ENCODE measurements at places on chromosomes 7 and 10.

DNA sequence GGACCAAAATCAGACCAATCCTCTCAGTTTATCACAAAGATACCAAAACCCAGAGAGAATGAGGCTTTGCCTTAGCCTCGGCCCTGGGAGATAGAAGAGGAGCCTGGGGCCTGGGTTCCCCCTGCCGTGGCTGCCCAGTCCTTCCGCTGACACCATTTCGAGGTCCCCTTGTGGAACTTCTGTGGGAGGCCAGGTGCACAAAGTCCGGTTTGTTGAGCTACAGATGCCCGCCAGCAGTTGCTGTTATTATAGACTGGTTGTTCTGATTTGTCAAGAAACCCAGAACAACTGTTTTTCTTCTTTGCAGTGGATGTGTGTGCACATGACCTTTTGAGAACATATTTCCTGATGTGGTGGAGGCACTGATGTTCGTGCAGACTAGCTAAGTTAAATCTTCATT, 47.6 kb downstream of the CUX1 start:
- DNase-seq = no peak

DNA sequence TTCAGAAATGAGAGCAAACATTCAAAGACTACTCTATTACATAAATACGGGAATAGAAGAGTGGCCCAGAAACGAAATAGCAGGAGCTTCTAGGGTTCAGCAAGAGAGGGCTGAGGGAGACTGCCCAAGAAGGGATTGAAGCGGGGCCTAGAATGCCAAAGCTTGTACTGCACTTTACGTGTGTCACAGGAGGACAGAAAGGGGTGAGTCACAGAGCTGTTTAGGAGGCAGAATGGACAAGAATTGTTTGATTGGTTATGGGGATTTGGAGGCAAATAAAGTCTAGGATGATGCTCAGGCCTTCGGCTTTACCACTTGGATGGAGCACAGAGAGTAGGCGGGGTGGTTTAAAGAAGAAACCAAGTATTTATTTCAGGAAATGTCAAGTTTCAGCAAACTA, 11.3 kb upstream of the FXYD4 start:
- DNase-seq = no peak

DNA sequence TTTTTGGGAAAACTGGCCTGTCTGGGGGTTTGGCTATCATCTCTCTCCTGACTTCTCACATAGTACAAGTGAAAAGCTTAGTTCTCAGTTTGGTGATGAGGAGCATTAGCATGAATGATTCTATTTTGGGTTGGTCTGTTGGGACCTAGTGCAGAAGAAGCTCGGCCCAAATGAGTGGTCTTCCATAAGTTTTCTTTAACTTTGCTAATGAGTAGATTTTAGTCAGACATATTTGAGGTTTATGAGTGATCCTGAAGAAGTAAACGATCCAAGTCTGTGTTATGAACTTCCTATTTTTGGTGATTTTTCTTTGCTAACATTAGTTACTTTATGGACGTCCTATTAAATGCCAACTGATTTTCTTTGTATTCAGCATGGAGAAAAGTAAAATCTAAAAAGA, 51.7 kb upstream of the CALD1 start:
- no peak for DNase-seq

GRCh38 chr10:21034241-21034640, 137.1 kb upstream of the NEBL start:
- DNase-seq = no peak

GRCh38 chr10:79246209-79246581, 101.1 kb upstream of the PPIF start:
- DNase-seq = no peak

GRCh38 chr10:45075216-45075615, 74.5 kb downstream of the ZNF22 start:
- DNase-seq = no peak

DNA sequence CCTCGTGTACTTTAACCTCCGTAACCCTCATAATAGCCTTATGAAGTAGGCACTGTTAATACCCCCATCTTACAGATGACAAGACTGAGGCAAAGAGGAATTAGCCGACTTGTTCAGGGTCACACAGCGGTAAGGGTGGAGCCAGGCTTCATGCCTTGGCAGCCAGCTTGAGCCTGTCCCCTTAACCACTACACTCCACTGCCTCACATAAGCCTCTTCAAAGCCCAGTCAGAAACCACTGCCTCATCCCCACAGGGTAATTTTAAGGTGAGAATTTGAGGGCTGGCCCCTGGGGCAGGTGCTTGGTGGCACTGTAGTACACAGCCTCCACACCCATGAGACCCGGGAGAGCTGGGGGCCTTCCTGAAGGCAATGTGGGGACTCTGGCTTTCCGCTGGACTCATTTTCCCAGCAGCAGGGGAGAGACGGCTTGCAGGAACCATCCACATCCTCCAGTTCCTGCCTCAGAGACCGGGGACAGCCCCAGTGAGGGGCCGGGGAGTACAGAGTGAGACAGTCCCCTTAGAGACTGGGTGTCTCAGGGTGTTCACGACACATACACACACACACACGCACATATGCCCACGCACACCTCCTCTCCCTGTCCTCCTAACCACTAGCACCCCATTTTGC, 7.6 kb upstream of the C10orf105 start:
- DNase-seq = no peak

DNA sequence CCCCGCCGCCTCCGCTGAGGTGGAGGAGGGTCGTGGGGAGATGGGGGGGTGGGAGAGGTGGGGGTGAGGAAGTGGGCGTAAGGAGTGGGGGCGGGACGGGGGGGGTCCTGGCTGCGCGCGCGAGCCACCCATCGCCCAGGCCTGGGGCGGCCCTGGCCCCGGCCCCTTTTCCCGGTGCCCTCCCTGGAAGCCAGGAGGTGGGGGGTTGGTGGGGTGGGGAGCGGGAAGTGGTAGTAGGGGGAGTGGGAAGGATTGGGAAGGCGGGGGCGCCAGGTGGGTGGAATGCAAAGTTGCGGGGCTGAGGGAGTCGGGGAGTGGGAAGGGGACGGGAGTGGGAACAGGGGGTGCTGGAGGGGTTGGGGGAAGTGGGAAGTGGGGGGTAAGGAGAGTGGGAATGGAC, 319 bp upstream of the MMD2 start:
- no peak for DNase-seq

GRCh38 chr7:50306494-50307367, 2.2 kb downstream of the IKZF1 start:
- no peak for DNase-seq

GRCh38 chr7:108618056-108618455, 48.4 kb downstream of the DNAJB9 start:
- peak; percentile 94 for DNase-seq

DNA sequence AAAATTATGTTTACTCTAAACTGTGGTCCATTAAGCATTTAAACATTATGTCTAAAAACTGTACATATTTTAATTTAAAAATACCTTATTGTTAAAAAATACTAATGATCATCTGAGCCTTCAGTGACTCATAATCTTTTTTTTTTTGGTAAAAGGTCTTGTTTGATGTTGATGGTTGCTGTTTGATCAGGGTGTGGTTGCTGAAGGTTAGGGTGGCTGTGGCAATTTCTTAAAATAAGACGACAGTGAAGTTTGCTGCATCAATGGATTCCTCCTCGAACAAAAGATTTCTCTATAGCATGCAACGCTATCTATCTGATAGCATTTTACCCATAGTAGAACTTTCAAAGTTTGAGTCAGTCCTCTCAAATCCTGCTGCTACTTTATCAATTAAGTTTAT, 180.0 kb upstream of the AHR start:
- no peak for DNase-seq

- DNase-seq = no peak
Observed at GRCh38 chr10:72065439-72066025, 22.8 kb downstream of the SPOCK2 start.

DNA sequence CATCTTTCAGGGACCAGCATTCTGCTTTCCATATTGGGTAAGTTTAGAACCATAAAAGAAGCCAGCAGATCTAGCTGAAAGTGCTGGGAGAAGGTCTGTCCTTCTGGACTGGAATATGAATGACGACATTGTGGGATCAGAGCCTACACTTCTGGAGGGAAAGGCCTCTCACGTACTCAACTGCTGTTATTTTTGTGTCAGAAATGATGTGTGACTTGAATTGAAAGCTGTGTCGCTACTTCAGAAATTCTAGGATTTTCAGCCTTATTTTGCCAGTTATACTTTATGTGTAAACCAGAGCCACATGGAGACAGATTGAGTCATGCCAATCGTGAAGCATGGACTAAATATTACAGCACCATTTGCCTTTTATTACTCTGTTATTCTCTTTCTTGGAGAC, 231.0 kb downstream of the KIAA1217 start:
- no peak for DNase-seq

- no peak for DNase-seq
Observed at GRCh38 chr10:121595351-121595805, 2.9 kb downstream of the FGFR2 start.

DNA sequence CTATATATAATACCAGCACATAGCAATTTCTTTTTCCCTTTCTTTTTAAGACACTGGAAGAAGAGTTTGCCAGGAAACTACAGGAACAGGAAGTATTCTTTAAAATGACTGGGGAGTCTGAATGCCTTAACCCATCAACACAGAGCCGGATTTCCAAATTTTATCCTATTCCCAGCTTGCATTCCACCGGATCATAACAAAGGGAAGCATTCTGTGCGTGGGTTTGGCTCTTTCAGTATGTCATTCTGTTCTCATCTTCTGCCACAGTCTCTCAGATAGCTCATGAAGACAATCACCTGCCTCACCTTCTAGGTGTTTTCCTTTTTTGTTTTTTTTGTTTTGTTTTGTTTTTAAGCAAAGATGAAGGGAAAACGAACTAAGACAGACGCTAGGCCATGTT, 58.6 kb downstream of the SLK start:
- DNase-seq = no peak
